ENCODE measurements at places on chromosomes 4 and X.

DNA sequence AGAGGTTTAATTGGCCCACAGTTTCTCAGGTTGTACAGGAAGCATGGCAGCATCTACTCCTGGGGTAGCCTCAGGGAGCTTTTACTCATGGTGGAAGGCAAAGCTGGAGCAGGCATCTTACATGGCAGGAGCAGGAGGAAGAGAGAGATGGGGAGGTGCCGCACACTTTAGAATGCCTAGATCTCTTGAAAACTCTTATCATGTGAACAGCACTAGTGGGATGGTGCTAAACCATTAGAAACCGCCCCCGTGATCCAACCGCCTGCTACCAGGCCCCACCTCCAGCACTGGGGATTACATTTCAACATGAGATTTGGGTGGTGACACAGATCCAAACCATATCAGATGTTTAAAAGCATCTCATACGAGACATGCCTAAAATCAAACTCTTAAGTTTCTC lies 41.6 kb upstream of the SCOC start:
- H3K4me1 ChIP-seq: no peaks in the 10 kb centered on the region
- no peaks in the 10 kb centered on the region for H3K36me3 ChIP-seq

DNA sequence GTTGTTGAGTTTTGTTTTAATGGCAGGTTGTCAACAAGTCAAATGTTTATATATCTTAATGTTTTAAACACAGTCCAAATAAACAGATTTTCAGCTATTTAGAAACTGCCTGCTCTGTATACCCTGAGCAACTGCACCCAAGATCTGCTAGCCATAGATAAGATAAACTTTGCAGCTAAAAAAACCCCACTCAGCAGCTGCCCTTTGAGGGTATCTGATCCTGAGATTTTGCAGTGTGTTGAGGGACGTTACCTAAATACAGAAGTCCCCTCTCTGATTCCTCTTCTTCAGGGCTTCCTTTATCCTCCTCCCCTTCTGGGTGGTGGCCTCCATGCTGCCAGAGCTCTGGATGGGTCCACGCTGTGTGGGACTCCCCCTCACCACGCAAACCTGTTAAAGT lies 11.0 kb upstream of the FGG start:
- peaks cover 10% of the 10 kb centered on the region for H3K27me3 ChIP-seq
- H3K27ac ChIP-seq: no peak overlapping the region
- H3K36me3 ChIP-seq: no peaks in the 10 kb centered on the region
- H3K4me3 ChIP-seq: no peak overlapping the region
- DNase-seq: no peak

DNA sequence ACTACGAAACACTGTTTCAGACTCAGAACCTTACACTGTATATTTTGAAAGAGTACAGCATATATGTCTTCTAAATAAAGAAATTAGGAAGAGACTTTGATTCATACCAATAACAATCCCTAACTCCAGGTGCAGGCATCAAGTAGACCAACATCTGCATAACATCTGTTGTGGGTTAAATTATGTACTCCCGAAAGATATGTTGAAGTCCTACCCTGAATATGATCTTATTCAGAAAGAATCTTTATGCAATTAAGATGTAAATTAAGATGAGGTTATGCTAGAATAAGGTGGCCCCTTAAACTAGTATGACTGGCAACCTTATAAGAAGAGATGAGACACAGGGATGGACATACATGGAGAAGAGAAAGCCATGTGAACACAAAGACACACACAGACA lies 117.9 kb downstream of the INPP4B start:
- no peak overlapping the region for H3K4me3 ChIP-seq
- no peaks in the 10 kb centered on the region for H3K36me3 ChIP-seq
- no peaks in the 10 kb centered on the region for H3K4me1 ChIP-seq
- DNase-seq: no peak

- H3K27me3 ChIP-seq: no peaks in the 10 kb centered on the region
- peaks cover 3% of the 10 kb centered on the region for H3K36me3 ChIP-seq
- H3K4me1 ChIP-seq: no peaks in the 10 kb centered on the region
- H3K4me3 ChIP-seq: no peak overlapping the region
These were observed 77.9 kb downstream of the JAKMIP1 start for GRCh38 chr4:6122496-6122895.

GRCh38 chr4:101201421-101201820 lies 145.9 kb downstream of the PPP3CA start:
- H3K4me3 ChIP-seq: no peak overlapping the region
- no peaks in the 10 kb centered on the region for H3K27me3 ChIP-seq
- H3K4me1 ChIP-seq: peaks cover 14% of the 10 kb centered on the region
- H3K36me3 ChIP-seq: no peaks in the 10 kb centered on the region

DNA sequence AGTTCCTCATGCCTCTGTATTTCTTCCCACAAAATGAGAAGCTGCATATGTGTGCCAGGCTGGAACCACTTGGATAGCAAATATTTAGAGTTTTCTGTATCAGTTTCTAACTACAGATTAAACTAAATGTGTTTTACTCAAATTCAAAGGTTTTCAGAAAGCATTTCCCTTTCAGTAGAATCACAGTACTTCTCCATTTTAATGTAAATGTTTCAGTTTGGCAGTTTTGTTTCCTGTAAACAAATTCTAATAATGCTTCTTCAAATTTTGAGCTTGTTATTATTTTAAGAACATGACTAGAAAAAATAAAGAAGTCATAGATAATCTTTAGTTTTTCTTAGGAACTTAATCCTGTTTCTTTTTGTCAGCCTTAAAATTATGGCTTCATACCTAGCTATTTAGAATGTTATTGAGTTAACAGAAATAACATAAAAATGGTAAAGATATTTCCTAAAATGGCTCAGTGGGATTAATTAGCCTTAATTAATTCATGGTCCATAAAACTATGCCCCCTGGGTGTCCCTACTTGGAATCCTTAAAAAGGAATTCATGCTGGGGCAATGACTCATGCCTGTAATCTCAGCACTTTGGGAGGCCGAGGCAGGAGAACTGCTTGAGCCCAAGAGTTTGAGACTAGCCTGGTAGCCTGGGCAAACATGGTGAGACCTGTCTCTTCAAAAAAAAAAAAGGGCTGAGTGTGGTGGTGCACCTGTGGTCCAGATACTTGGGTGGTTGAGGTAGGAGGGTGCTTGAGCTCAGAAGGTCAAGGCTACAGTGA lies 83.8 kb upstream of the GPR34 start:
- H3K36me3 ChIP-seq: peaks cover 26% of the 10 kb centered on the region
- peak overlapping the region; percentile 3 for H3K27ac ChIP-seq
- H3K4me1 ChIP-seq: no peaks in the 10 kb centered on the region
- H3K27me3 ChIP-seq: no peaks in the 10 kb centered on the region
- DNase-seq: no peak

GRCh38 chr4:101282076-101282844 lies 65.1 kb downstream of the PPP3CA start:
- H3K27ac ChIP-seq: no peak overlapping the region
- peaks cover 11% of the 10 kb centered on the region for H3K4me1 ChIP-seq
- peak; percentile 49 for DNase-seq
- H3K36me3 ChIP-seq: no peaks in the 10 kb centered on the region
- no peaks in the 10 kb centered on the region for H3K27me3 ChIP-seq

DNA sequence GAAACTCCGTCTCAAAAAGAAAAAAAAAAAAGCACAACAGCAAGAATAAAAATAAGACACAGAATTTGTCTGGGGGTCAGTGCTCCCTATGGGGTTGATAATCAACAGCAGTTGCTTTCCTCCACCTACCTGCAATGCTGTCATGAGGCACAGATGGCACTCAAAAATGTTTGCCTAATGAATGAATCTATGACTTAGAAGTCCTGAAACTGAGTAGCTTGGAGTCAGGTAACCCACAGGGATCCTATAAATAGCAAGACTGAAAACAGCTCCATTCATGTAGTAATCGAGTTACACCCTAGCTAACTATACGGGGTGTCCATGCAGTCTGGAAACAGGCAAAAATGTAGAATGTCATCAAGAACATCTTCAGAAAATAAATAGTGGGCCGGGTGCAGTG lies 19.8 kb upstream of the DDX3X start:
- no peak for DNase-seq
- no peak overlapping the region for H3K4me3 ChIP-seq
- H3K36me3 ChIP-seq: no peaks in the 10 kb centered on the region
- H3K27ac ChIP-seq: no peak overlapping the region
- H3K27me3 ChIP-seq: no peaks in the 10 kb centered on the region

- H3K27ac ChIP-seq: peak overlapping the region; percentile 100
- peaks cover 66% of the 10 kb centered on the region for H3K4me1 ChIP-seq
- H3K27me3 ChIP-seq: no peaks in the 10 kb centered on the region
- peaks cover 18% of the 10 kb centered on the region for H3K36me3 ChIP-seq
- peak overlapping the region; percentile 97 for H3K4me3 ChIP-seq
These were observed 4.3 kb downstream of the RHOH start for GRCh38 chr4:40200875-40201801.

DNA sequence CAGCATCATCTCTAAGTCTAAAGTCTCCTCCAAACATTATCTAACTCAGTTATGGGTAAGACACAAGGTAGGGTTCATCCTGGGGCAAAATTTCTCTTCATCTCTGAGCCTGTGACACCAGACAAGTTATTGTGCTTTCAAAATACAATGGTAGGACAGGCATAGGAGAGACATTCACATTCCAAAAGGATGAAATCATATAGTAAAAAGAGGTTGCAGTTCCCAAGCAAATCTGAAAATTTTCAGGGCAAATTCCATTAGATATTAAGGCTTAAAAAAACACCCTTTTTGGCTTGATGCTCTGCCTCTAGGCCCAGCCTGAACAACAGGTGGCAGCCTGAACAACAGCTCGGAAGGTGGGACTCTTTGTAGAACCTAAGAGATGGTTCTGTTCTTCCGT lies 448.3 kb upstream of the SLIT2 start:
- no peaks in the 10 kb centered on the region for H3K36me3 ChIP-seq
- H3K4me3 ChIP-seq: no peak overlapping the region
- H3K27me3 ChIP-seq: no peaks in the 10 kb centered on the region
- no peak overlapping the region for H3K27ac ChIP-seq
- no peak for DNase-seq

DNA sequence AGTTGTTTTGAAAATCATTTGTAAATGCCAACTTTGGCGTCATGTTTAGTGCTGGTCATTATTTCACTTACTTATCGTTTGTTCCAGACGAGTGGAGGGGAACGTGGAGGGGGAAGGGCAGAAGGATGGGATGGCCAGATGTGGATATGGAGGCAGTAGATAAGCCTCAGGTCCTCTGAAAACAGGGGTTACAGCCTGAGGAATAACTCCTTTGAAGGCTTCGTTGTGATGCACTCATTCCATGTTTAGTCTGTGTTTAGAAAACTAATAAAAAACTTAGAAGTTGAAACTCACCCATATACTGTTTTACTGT lies 1.1 kb downstream of the MOB1B start:
- no peaks in the 10 kb centered on the region for H3K27me3 ChIP-seq
- DNase-seq: no peak
- H3K4me1 ChIP-seq: peaks cover 19% of the 10 kb centered on the region

Measured in CD4-positive, CD25-positive, alpha-beta regulatory T cell (primary cell).